ENCODE measurements at places on chromosomes 2 and 18. TPM values are rescaled to one million over a fixed set of nuclear protein-coding genes. Genes with fewer than 3 reads are reported as not detected.

DNA sequence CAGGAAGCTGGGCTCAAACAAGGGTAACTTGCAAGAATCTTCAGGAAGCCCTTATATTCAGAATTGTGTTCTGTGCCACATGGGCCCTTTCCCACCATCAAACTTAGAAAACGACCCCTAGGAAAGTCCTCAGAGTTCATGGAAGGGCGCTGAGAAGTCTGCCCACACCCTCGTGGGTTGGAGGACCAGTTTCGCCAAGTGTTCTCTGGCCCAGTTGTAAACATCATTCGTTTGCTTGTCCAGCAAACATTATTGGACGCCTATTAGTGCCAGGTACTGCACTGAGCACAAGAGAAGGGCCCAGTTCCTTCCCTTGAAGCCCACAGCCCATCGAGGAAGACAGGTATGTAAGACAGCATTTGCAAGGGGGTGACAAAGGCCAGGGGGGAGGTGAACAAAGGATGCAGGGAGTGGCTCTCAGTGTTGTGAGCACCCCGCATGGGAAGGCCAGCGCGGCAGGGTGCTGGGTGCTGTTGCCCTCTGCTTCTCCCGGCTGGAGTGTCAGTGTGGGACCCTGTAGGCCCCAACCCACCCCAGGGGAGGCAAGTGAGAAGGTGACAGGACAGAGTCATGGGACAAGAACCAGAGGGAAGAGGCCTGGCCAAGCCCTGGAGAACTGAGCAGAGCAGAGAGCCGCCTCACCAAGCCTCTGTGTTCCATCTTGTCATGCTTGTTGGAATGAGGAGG, 60.2 kb upstream of the ALPP start:
- DNase-seq = peak; percentile 9

DNA sequence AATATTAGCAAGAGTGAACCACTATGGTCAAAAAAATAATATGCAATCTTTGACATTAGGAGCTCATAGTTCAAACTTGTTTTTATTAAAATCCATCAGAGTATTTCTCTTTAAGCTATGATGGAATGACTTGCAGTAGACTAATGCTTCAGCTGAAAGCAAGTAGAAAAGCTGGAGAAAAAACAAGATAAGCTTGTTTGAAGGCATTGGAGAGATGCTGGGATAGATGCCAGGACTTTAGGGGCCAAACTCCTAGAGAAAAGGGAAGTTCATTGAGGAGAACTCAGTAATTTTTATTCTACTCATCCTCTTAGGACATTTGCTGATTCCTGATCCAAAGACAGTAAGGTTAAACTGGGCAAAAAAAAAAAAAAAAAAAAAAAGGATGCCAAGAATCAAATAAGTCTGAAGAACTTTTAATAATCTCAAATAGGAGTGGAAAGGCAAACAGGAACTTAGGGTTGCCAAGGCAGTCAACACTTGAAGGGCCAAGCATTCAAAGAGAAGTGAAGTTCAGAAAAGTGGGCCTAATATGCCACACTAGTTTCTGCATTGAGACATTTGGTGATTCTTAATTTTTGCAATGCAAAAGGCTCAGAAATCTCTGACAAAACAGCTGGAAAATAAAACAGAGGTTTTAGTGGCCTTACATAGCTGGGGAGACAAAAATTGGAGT, 19.7 kb upstream of the AFF3 start:
- no peak for DNase-seq

DNA sequence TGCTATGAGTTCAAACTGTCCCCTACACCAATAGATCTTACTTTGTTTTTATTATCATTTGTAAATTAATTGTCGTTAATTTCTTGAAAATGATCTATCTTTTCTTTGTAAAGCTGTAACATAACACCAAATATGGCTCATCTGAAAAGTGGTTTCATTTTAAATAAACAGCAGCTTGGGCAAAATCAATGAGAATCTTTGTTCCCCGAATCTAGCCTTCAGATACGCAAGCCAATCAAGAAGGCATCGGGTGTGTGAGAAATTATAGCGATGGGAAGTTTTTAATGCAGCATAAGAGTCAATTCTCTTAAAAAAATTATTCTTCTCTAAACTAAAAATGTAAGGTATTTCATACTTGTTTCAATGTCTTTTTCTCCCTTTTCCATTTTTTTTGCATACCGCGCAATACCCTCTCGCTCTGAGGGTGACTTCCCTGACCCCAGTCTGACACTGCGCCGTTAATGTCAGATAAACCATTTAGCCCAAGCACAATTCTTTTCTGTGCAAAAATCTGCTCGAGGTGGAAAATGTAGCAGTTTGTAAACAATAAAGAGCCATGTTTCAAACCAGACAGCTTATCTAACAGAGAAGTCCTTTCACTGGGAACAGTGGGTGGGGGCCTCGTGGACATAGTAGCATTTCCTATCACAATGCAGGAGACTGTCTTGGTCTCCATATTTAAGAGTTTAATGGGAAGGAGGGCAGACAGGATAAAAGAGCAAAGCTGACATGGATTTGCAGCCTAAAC, 129.4 kb downstream of the TCF4 start:
- no peak for DNase-seq

GRCh38 chr2:159349674-159350299, 63.3 kb upstream of the WDSUB1 start:
- DNase-seq = no peak

DNA sequence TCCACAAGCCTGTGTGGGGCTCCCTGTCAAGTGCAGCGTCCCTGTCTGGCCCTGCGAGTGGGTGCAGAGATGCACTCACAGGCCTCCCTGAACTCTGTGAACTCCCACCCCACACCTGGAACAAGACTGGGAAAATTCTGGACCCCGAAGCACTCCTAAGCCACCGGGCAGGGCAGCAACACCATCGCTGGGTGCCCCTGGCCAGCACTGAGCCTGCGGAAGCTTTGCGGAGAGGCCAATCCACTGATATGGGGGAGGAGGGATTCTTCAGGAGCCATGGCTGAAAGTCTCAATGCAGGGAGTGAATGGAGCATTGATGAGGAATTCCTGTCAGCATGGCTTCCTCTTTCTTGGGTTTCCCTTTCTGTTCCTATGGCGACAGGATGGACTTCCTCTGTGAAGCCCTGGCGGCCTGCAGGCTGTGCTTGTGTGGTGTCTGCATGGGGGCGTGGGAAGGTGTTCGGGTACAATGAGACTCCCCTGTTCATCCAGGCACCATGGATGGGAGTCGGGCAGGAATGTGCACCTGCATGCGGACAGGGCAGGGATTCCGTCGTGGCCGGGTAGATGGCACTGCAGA, 15.1 kb downstream of the TRIB2 start:
- no peak for DNase-seq

GRCh38 chr18:29104227-29104626, 927.3 kb upstream of the CDH2 start:
- DNase-seq = no peak

DNA sequence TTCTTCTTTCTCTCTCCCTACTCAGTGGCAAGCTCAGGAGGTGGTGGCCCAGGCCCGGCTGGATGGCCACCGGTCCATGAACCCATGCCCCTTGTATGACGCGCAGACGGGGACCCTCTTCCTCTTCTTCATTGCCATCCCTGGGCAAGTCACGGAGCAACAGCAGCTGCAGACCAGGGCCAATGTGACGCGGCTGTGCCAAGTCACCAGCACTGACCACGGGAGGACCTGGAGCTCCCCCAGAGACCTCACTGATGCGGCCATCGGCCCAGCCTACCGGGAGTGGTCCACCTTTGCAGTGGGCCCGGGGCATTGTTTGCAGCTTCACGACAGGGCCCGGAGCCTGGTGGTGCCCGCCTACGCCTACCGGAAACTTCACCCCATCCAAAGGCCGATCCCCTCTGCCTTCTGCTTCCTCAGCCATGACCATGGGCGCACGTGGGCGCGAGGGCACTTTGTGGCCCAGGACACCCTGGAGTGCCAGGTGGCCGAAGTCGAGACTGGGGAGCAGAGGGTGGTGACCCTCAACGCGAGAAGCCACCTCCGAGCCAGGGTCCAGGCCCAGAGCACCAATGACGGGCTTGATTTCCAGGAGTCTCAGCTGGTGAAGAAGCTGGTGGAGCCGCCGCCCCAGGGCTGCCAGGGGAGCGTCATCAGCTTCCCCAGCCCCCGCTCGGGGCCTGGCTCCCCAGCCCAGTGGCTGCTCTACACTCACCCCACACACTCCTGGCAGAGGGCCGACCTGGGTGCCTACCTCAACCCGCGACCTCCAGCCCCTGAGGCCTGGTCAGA, 1.8 kb downstream of the NEU2 start:
- DNase-seq = no peak

GRCh38 chr2:241776336-241777169, at the start of gene GAL3ST2:
Gene GAL3ST2, plus strand, starts transcription at chr2:241776822. Its CDS starts 134 bp downstream, at chr2:241776956.
- peak; percentile 73 for DNase-seq

DNA sequence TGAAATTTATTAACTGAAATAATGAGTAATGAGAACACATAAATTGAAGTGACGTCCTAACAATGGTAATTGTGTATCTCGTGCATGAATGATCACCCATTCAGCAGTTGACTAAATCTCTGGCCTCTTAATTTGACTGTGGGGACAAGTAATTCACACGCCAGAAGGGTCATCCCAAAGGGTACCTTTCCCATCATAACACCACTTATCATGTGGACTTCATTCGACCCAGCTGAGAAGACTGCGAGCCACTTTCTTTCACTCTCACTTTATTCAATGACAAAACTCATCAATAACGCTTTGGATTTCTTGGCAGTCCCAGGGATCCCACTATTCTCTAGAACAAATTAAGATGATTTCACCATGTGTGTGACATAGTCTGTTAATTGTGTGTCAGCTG, 62.7 kb upstream of the LYPD1 start:
- DNase-seq = no peak

DNA sequence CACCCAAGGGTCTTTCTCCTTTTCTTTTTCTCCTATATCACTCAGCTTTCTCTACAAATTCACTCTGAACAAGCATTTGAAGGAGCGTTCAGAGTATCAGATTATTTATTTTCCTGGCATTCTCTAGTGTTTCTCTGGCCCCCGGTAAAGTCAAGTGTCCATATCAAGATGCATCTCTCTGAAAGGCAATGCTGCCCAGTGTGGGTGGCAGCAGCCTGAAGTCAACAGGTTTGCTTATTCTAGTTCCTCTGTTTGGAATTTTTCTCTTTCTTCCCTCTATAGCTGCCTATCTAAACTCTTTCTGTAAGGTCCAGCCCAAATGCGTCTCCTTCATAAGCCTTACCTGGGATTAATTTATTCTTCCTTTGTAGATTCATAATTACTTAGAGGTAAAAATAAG, 526.2 kb upstream of the TNP1 start:
- no peak for DNase-seq

Gene FARSB
- total RNA-seq = 27.3 TPM

Gene HOXD8
- 9.8 TPM for total RNA-seq

Gene ACTG2
- 14.7 TPM for total RNA-seq

Gene CD8A
- total RNA-seq = 3.2 TPM

Gene CDH2
- 1.8 TPM for total RNA-seq

Gene PIEZO2
- 1.4 TPM for total RNA-seq

Gene STON1
- total RNA-seq = 3.4 TPM

Gene CYP1B1
- 4.3 TPM for total RNA-seq

Data from left colon (tissue), 2 donors.